NCI-H1092 treated with DMSO at 0.1 percent for 48 hours (cell line): ENCODE measurements at places on chromosomes 2 and 18.

GRCh38 chr2:54081574-54081973, 33.8 kb upstream of the ACYP2 start:
- no peak for DNase-seq

DNA sequence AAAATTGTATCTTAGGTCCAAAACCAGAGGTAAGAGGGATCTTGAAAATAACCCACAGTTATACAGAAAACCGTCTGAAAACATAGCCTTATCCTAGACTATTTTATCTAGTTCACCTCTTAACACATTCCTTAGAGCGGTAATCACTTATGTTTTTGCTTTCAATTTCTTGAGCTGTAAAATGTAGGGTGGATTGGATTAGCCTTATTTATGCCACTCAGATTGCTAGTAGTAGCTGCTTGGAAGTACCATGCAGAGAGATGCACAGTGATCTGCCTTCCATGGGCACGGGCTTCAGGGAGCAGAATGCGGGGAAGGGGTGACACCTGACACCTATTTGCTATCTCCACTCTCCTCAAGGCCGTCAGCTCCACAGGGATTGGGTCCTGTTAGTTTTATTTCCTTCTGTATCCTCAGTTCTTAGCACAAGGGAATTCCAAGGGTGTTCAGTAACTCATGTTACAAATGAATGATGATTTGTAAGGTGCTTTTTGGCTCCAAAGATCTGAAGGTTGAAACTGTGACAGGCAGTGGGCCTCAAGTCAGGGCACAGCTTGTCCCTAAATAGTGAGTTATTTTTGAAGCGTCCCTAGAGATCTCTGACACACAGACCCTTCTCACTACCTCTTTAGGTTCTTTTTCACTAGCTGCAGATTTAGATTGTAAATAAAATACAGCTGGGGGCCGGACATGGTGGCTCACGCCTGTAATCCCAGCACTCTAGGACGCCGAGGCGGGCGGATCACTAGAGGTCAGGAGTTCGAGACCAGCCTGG, 64.0 kb upstream of the PMAIP1 start:
- no peak for DNase-seq

DNA sequence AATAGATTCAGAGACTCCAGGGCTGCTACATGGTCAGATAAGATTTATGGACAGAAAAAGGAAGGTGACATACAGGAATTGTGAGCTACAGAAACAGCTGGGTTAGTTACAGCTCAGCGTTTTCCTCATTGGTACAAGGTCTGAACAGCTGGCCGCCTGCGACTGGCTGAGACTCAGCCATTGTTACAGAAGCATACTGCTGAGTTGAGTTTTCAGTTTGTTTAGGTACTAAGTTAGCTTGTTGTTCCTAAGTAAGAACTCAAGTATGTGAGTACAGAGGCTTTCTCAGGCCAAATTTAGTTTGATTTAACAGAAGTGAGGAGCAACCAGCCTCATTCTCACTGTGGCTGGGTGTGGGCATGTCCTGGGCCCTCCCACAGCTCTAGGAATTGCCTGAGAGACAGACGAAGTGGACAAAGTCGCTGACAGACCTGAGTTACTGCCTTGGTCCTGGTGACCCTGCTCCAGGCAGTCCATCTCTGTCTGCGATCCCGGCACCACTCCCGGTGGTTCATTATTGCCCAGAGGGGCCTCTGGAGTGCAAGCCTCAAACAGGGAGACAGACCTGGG, 27.8 kb upstream of the RHOB start:
- no peak for DNase-seq

- peak; percentile 60 for DNase-seq
Measured at GRCh38 chr2:173226899-173227698, 127.6 kb upstream of the CDCA7 start.

DNA sequence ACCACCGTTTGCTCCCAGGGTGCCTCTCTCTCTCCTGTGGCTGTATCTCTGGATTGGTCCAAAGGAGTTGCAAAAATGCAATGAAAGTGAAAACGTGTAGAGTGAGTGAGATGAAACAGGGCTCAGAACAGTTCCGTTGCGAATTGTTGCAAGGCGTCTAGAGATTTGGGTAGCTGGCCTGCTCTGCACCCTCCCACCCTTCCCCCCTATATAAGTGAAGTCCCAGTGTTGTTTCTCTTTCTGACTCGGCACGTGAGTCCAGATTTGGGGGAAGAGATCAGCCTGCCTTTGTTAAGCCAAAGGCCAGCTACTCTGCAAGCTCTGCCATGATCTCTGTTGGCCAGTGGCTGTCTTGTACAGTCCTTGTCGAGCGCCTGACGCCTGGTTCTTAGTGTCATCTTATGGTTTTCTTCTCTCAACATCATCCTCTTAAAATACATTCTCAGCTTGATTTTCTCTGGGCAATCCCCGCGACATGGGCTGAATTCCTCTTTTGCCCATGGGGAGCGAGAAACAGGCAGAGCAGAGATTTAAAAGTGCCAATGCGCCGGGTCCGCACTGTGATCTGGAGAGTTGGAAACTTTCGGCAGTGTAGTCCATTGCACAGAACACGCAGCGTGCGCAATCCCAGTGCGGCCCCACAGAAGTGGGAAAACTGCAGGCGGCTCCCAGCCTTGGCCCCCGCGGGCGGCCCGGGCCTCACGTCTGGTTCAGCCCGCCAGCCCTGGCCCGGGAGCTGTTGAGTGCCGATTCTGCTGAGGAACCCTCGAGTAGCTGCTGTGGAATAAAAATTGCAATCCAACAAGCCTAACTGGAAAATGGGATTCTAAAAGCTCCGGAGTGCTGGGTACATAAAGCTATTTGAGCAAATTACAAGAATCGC, 9.3 kb downstream of the MEIS1 start:
- DNase-seq, result no peak

DNA sequence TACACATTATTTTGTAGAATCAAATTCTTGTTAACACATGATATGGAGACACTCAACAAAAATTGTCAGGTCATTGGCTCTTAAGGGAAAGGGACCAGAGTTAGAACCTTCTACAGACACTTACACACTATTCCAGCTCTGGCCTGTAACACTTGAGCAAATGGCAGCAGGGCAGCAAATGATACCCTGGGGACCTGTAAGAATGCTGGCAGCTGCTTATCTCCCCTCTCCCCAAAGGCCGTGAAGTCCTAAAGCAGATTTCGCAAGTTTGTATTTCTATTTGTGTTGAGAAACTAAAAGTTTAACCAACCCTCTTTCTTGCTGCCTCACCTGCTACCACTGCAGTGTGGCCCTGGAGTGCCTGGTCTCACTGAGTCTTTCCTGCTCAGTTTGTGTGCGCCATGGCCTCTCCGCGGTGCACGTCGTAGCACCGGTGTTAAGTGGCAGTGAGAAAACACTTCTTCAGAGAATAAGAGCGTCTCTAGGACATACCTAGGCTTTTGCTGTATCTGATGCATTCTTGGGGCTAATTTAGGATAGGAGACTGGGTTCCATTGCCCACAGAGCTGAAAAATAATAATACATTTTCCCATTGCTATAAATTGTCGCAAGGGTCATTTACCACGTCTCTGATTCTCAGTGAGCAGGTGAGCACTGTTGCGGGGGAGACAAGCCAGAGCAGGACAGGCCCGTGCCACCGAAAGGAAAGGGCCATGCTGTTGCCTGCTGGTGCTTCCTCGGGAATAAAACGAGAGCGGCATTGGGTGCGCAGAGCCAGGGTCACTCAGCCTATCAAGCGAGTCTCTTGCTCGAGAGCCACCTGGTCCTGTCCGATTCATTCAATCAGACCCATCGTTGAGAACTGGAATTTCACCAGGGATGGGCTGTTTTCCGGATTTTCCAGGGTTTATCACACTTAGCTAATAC, 204.9 kb downstream of the PTGR3 start:
- DNase-seq, result no peak

DNA sequence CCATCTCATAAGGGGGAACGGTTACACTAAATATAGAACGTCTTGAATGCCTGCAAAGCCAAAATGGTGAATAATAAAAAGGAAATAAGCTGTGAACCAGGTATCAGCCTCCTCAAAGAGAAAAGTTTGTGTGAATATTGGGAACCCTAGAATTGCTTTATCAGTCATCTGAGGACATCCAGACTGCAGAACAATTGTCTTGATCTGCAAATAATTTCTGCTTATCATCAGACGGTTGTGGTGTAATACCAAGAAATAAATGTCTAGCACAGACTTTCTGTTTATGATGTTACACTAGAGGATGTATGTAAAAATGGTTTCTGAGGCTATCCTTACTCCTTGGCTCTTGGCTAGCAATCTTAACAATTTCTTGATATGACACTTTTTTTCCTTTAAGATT, 53.5 kb upstream of the SLC25A52 start:
- no peak for DNase-seq

DNA sequence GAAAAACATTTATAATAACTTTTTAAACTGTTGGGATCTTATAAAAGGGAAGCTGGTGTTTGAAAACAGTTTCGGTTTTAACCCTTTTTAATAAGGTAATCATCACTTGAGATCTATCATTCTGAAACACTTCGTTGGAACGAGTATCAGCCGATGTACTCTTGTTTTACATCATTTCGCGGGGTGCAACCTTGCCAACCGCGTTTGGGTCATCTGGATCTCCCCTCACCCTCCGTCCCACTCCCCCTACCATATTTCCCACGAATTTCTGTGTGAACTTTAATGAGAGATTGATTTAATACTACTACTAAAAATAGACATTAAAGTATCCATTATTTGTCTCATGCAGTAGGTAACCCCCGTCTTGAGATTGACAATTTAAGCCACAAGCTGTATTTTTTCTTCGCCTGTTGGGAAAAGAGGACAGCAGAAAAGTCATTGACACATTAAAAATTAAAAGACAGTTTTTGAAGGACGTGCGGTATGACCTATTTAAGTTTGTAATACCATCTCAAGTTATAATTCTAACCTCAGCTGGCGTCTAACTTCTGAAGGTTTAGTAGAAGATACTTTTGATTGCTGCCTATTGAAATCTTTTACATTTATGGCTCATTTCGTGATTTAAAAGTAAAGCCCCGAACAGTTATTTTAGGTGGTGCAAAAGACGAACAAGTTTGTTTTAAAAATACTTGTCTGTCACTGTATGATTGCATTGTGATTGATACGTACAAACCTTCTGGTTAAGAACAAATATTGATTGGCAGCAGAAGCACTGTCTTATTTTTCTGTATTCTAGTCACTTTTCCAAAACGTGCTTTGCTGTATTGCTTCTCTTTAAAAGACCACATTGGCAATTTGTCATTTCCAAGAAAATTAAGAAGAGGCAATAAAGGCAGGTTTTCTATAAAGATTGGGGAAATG, 1.5 kb downstream of the CREB1 start:
- peak; percentile 9 for DNase-seq

- DNase-seq, result no peak
Measured at GRCh38 chr2:239695728-239696240, 295.0 kb upstream of the HDAC4 start.

DNA sequence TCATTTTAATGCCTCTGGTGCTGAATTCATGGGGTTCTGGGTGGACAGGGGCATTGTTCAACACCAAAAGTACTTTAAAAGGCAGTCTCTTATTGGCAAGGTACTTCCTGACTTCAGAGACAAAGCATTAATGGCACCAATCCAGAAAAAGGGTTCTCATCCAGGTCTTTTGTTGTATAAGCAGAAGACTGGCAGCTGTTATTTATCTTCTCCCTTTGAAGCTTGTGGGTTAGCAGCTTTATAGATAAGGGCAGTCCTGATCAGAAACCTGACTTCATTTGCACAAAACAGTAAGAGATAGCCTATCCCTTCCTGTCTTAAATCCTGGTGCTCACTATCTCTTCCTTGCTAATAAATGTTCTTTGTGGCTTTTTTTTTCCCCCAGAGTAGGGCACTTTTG, 68.8 kb downstream of the VPS54 start:
- DNase-seq, result no peak

GRCh38 chr2:80364524-80365212, 60.1 kb upstream of the LRRTM1 start:
- DNase-seq, result no peak

GRCh38 chr2:17620841-17621240, 80.3 kb downstream of the VSNL1 start:
- no peak for DNase-seq

GRCh38 chr18:51643483-51643882, 446.0 kb upstream of the MEX3C start:
- no peak for DNase-seq

- no peak for DNase-seq
Measured at GRCh38 chr2:128544321-128545037, 225.8 kb upstream of the HS6ST1 start.

GRCh38 chr2:237213315-237214022, 127.8 kb downstream of the COPS8 start:
- no peak for DNase-seq

DNA sequence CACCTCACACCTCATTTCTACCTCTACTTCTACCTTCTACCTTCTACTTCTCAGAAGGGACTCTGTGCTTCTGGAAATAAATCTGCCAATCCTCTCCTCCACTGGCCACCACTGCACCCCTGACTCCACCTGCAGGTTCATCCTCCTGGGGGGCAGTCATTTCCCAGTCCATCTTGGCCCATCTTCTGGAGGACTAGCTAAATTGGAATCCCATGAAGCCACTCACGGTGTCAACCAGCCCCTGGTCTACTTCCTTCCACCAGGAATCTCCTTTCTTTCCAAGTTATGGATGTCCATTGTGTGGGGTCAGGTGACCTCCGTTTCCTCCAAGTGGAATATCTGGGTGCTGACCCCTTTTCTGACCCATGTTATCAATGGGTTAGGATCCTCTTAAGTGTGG, 3.9 kb downstream of the WNT10A start:
- DNase-seq, result no peak

DNA sequence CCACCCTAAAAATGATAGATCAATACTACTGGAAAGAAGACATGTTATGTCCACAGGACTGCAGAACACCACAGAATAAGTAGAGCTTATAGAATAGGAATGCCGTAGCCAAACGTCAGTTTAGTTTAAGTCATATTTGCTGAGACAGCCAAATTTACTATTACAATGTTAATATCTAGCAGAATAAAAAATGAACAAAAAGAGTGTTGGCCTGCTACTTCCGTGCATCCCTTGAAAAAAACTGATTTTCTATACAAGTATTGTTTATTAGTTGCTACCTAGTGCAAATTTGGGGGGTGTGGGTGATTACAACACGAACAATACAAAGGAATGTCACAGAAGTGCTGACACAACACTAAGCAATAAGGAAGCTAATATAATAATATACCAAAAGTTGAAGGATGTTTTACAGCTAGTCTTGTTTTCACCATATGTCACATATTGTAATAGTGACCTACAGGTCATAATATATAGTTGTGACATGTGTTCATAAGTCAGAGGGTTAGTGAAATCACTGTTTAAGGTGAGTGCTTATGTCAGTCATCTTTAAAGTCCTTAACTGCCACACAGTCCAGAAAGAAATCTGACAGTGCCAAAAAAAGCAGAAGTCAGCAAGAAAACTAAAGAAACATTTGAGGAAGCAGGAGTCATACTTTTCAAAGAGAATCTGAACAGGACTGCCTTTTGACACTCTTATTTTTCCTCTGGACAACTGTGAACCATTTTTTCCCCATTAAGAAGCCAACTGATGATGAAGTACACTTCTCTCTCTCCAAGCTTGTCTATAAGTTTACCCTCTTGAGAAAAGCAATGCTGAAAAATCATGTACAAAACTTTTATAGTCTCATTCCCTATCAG, 376.4 kb downstream of the ZEB2 start:
- no peak for DNase-seq

- no peak for DNase-seq
Measured at GRCh38 chr18:680392-680791, 22.9 kb downstream of the TYMS start.
